ENCODE measurements at places on chromosomes 2 and 18.

GRCh38 chr2:226020176-226020575, 620.7 kb downstream of the NYAP2 start:
- DNase-seq, result no peak

DNA sequence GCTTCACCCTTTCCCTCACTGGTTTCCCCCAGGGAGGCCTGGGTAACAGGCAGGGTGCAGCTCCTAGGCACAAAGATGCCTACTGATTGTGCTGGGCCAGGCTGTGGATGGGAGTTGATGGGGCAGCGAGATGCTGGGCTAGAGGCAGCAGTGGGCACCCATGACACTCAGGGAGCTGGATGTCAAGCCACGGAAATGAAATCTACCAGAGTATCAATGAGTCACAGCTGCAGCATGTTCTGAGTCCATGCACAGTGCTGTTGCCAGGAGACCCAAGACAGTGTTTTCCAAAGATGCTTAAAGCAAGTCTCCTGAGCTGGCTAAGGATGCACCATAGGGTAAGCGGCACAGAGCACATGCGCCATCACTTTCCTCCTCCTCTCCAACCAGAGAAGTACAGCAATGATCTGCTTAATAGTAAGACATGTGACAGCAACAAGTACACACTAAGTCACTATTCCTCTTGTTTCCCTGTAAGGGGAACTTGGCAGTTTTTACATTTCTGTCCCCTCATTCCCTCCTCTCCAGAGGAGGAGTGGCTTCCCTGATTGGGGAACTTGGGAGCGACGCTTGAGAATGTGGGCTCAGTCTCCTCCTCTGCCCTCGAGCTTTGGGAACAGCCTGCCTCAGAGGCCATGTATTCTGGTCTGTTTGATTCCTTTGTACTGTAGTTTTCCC, 57.2 kb downstream of the CDC42EP3 start:
- DNase-seq, result no peak

DNA sequence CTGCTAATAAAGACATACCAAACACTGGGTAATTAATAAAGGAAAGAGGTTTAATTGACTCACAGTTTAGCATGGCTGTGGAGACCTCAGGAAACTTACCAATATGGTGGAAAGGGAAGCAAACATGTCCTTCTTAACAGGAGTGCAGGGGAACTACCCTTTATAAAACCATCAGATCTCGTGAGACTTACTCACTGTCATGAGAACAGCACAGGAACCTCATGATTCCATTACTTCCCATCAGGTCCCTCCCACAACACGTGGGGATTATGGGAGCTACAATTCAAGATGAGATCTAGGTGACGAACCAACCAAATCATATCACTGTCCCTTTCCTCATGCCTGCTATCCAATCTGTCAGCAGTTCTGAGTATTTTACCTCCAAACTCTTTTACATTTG, 586.7 kb downstream of the TDRD15 start:
- DNase-seq, result no peak

DNA sequence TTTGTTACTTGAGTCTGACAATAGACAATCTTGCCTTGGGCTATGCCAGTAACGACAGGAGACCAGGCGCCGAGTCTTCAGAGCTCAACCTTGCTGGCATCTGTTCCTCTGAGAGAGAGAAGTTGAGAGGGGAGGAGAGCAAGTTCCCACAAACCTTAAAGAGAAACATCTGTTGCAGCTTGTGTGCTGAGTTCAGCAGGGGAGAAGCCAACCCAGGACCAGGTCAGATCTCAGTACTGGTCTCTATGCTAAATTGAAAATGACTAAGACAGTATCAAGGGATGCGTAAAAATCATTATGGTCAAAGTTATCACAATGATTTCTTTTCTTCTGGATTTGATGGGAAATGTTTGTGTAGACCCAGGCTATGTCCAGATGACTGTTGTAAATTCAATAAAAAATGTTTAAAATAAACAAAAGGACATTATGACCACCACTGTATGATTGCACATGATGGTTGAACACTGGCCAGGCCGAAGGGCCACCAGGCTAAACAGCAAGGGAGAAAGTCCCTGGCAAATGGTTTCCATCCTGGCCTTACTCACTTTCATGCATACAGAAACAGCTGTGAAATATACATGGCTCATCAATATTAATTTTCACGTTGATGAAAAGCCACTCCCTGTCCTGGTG, 100.3 kb upstream of the PMAIP1 start:
- no peak for DNase-seq

DNA sequence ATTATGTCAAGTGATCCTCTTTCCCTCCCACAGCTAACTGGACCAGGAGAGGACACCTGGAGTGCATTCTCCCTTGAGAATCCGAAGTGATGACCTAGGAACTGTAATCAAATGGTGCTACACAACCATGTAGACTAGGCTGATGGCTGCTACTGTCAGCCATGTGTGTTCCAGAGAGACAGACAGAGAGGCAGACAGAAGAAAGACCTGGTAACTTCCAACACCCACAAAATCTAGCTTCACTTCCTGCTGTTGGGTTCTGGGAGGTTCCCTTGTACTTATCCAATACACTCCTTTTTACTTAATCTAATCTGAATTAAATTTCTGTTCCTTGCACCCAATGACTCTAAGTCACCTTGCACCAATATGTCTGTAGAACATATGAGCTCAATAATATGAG, 72.3 kb downstream of the AAK1 start:
- DNase-seq, result no peak

DNA sequence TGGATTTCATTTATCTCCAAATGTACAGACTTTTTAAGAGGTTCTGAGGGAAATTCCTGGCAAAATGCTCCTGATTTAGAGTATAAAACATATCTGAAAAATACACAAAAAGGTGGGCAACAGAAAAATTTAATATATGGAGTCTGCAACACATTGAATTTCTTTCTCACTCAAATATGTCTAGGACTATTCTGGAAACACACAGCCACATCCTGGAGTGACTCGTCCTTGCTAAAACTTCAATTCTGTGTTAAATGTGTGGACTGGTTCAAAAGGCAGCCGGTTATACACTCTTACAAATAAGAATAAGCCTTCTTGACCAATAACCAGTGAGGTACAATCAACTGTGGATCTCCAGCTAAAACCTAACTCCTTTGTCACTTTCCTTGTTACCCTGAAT, 44.1 kb upstream of the RND3 start:
- DNase-seq, result no peak

DNA sequence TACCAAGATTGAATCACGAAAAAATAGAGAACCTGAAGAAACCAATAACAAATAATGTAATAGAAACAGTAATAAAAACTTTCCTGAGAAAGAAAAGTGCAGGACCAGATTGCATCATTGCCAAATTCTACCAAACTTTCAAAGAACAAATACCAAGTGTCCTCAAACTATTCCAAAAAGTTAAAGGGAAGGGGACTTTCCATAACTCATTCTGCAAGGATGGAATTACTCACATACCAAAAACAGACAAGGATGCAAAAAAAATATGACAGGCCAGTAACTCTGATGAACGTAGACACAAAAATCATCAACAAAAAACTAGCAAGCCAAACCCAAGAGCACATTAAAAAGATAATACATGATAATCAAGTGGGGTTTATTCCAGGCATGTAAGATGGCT, 172.3 kb upstream of the SLC35G4 start:
- no peak for DNase-seq

DNA sequence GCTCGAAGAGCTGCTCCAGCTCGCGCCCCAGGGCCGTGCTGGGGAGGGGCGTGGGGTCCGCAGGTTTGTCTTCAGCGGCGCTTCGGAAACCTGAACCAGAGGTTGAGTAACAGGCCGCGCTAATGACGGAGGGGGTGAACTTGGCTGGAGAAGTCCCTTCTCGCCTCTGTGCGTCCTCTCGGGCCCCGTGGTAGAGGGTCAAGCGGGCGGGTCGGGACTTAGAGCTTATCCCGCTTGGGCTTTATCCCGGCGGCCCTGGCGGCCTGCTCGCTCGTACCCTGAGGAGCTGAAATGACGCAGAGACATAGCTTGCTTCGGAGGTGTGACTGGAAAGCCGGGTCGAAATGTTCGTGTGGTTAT, 479 bp downstream of the RNMT start:
- DNase-seq, result peak; percentile 42

DNA sequence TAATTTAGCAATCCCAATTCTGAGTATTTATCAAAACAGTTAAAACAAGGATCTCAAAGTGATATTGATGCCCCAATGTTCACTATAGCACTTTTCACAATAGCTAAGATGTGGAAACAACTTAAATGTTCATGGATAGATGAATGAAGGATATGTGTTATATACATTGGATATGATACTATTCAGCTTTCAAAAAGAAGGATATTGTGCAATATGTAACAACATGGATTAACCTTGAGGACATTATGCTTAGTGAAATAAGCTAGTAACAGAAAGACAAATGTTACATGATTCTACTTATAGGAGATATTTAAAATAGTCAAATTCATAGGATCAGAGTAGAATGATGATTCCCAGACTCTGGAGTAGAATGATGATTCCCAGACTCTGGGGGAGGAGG, 78.0 kb downstream of the INSIG2 start:
- DNase-seq, result no peak

DNA sequence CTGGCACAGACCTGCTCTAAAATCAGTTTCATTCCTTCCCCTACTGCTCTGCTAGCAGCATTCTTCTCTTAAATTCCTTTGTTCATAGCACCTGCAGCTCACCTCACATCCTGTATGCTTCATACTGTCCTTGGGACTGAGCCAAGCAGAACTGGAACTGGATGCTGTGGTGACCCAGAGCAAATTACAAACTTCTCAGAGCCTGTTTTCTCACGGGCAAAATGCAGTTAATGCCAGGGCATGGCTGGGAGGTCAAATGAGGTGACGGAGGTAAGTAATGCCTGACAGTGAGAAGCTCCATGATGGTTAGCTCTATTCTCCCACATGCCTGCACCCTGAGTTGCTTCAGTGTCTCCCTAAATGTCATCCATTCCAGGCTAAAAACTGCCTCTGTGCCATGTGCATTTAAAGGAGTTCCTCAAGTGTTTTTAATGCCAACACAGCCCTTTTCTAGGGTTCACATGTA, 29.7 kb downstream of the C2orf42 start:
- no peak for DNase-seq

- DNase-seq, result no peak
Measured at GRCh38 chr2:106983305-106983704, 97.3 kb upstream of the ST6GAL2 start.

GRCh38 chr2:161134547-161135518, 25.4 kb upstream of the TANK start:
- DNase-seq, result no peak

DNA sequence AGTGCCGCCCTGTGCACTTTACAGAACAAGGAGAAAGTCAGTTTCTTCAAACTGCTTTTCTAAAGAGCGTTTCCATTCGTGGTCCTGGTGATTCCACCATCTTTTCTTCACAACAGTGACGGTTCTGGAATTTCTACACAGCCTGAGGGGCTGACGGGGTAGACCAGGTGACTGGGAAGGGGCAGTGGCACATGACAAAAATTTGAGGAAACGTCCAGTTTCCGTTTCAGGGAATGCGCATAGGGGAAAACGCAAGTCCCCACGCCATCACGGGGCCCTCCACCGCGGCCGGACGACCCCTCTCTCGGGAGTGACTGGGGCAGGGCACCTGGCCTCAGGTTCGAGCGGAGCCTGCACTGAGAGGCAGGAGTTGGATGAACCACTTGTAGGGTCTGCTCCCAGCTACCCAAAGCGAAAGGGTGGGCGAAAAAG, 980 bp upstream of the SPTBN1 start:
- DNase-seq, result no peak

- DNase-seq, result no peak
Measured at GRCh38 chr2:85019121-85019520, 48.2 kb downstream of the KCMF1 start.

- DNase-seq, result peak; percentile 63
Measured at GRCh38 chr2:12456293-12457106, 260.2 kb upstream of the TRIB2 start.

DNA sequence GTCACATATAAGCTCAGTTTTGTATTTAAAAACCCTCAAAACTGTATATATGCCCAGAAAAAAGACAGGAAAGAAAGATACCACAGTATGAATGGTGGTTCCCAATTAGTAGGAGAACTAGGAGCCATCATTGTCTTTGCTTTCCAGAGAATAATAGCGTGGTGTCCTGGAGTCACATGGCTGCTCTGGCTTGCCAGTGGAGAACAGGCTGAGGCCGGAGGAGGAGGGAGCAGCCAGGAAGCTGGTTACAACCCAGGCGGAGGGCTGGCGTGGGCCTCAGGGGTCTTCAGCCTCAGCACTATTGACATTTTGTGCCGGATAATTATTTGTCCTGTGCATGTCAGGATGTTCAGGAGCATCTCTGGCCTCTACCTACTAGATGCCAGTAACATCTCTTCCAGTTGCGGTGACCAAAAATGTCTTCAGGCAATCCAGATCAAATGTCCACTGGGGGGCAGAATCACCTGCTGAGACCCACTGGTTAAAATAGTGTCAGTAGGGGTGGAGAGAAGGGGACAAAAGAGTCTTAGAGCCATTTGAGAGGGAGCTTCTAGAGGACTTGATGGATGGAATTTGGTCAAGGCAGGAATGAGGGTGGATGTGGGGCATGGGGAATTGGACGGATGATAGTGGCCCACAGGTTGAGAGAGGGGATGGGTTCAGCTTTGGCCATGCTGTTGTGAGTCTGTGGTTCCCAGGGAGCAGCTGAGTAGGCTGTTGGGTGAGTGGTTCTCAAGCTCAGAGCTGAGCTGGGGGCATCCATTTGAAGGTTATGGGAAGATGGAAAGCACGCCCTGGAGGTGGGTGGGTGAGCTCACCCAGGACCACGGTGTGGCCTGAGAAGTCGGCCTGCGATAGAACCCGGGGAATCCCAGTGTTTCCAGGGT, 144.9 kb downstream of the AGAP1 start:
- DNase-seq, result no peak

DNA sequence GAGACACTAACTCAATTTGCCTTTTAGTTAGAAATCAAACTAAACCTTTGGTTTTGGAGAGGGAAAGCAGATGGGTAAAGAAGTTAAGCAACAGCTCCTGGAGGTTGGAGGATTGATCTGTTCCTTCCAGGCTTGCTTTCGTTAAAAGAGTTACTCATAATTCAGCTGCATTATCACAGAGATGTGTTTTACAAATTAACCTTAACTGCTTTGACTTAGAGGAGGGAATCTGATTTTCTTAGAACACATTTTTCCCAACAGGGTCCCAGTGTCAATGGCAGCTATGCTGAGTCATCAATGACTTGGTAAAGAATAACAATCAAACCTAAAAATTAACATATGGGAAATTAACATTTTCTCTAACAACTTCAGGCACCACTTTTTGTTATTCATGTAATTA, 113.4 kb downstream of the COPS8 start:
- no peak for DNase-seq
